ENCODE measurements at places on chromosomes 11 and 22.
A peak's percentile ranks its signal among the peaks of the same experiment; 100 is the strongest.

GRCh38 chr22:27129266-27129665 is 471.9 kb downstream of the MIAT start:
- DNase-seq, result no peak

DNA sequence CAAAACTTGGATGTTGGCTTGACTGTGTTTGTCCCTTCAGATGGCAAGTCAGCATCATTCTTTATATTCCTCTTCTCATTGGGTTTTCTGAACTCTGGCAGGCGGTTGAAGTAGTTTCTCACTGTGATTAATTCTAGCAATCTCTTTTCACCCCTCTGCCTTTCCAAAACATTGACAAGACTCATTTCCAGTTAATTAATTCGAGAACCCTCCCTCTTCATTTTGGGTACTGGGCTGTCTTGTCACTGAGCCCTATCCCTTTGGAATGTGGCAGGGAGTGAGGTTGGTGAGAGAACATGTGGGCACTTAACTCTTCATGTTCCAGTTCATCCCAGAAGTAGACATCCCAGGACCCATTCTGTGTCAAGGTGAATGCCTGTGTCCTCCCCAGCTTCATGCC is 133.0 kb downstream of the WNT7B start:
- peak; percentile 16 for DNase-seq

DNA sequence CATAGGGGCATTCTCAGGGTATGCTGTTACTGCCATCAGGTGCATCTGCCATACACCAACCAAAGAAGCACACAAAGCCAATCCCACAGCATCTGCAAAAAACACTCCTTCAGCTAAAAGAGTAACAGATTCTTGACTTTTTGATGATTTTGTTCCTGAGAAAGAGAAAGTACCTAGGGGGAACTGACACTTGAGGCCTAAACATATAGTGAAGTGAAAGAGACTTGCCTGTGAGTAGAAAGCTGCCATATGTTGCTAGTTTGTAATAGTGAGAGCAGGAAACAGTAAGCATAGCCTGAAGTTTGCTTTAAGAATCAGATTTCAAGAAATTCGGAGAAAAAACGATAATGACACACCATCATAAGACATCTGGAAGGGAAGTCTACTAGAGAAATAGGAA is 97.9 kb upstream of the CTSC start:
- DNase-seq, result no peak

- DNase-seq, result peak; percentile 87
Measured at GRCh38 chr11:727859-728748, 19.2 kb upstream of the TALDO1 start.

GRCh38 chr22:17866127-17866526 is 91.9 kb upstream of the BID start:
- no peak for DNase-seq

DNA sequence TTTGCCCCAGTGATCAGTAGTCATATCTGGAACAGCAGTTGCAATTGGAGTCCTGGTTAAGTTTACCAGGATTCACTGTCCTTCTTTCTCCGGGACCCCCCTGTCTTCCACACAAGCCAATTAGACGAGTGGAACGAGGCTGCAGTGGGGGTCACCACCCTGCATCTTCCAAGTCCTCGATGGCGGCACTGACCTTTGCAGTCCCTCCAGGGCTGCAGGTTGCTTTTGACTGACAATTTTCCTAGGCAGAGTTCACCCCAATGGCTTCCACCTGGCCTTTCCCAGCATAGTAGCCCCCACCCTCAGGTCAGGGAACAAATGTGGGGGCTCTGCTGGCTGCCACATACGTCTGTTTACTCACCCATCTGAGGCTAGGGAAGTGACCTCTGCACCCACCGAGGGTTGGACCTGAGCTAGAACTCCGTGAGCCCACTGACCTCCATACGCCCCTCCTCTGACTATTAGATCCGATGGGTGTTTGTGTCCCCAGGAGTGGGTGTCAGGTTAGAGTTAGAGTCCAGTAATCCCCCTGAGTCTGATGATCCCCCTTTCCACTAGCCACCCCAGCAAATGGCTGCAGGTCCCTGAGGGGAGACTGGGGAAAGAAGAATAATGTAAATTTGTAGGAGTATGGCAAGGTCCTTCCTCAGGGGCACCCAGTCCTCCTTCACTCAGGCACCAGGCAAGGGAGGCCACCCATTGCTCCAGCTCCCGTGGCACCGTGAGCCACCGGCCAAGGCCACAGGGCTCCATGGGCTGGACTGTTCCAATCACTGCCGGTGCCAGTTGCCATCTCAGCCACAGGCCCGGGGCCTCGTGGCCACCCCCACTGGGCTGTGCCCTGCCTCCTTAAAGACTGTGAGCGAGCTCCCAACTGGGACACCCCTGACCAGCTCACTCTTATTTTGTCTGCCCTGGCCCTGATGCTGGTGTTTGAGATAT is 5.5 kb downstream of the C11orf21 start:
- DNase-seq, result no peak

- no peak for DNase-seq
Measured at GRCh38 chr11:45238724-45239123, 47.4 kb downstream of the SYT13 start.

GRCh38 chr11:63491240-63491587 is 247 bp upstream of the PLAAT5 start:
- DNase-seq, result peak; percentile 54

DNA sequence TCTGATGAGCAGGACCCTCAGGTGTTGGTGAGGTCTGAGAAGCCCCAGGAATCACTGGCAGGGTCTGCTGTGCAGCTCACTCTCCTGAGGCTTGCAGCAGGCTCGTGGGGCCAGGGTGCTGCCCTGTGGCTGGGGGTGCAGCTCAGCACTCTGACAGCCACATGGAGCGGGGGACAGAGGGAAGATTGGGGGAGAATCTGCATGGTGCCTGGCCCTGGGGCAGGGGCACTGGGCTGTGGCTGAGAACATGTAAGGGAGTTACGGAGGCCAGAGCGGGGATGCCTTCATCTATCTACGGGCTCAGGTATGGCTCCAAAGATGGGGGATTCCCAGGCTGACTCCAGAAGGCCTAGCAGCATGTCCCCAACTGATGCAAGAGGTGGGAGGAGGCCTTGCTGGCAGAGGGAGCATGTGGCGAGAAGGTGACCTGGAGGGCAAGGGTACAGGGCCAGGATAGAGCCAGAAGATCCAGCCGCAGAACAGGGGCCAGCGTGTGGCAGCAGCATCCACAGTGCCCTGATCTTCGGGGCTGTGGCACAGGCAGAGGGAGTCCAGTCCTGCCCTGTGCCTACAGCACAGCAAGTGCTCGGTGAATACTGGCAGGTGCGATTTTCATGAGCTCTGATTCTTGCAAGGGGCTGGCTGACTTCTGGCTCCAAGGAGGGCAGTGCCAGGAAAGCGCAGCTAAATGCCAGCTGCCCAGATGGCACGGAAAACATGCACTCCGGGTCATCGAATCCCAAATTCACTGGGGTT is 184.7 kb downstream of the CTTN start:
- DNase-seq, result no peak

- DNase-seq, result no peak
Measured at GRCh38 chr11:126474220-126474619, 118.7 kb downstream of the ST3GAL4 start.

GRCh38 chr11:57202281-57202680 is 20.5 kb downstream of the LRRC55 start:
- no peak for DNase-seq

DNA sequence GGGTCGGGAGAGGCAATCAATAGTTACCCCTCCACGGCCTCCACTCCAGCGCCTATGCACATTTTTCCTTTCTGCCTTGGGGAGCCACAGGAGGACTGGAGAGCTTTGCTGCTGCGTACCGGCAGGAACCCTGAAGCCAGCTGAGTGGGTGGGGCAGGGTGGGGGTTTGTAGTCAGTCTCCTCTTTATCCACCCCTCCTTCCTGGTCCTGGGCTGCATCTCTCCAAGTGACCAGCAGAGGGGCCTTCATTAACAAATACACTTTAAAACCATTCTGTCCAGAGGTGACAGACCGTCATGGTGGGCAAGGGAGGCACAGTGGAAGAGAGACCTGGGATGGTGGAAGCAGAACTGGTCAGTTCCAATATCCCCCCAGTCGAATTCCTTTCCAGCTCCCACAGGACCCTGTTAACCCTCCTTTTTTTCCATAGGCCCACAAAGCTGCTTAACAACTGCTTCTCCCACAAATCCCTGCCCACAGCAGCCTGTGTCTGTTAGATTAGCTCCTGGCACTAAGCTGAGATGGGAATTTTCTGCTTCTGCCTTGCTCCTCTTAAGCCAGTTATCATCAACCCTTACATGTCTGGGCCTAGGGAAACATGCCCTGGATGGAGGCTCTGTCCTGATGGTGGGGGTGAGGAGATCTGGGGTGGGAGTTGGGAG is 3.9 kb upstream of the ABCG4 start:
- DNase-seq, result peak; percentile 94

Data from mesendoderm (in vitro differentiated cells).